ENCODE measurements at places on chromosomes 6 and 20.

DNA sequence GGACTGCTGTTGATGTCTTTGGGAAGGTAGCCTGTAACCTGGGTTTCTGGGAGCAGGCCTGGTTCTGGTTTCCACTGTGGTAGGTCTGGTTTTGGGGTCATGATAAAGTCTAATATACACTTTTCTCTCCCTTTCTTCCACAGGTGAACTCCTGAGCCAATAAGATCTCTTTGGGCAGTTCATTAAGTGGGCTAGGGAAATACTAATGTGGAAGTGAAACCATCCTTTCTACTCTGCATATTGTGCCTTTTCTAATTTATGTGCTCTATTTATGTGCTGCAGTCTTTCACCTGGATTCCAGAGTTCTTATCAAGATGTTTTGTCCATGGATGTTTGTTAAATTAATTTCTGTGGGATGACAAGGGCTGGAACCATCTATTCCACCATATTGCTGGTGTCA lies 165.7 kb upstream of the PTPRK start:
- DNase-seq: no peak

GRCh38 chr6:156876302-156876701 lies 99.1 kb downstream of the ARID1B start:
- DNase-seq: no peak

GRCh38 chr6:131682442-131682841 lies 18.8 kb downstream of the OR2A4 start:
- DNase-seq: no peak

DNA sequence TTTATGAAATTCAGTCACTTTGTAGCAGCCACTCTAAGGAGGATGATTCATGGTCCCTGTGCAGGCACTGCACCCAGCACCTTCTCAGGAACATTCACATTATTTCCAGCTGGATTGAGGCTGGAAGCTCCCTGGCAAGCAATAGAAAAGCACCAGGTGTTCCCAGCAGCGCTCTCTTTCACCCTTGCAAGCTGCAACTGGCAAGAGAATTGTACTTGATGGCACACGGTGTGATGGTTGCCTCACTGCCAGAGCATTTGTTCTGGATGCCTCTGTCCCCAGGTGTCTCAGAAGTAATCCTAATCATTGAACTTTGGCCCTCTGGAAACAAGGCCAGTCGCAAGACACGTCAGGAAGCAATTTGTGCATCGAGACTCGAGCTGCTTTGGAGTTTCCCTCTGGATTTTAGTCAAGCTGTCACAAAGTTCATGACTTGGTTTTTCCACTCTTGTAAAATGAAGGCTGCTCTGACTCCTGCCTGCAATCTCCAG lies 24.9 kb upstream of the PHACTR2 start:
- DNase-seq: no peak

GRCh38 chr6:23655525-23655924 lies 470.5 kb upstream of the NRSN1 start:
- DNase-seq: no peak

GRCh38 chr6:73375216-73375615 lies 5.5 kb upstream of the OOEP start:
- no peak for DNase-seq

- DNase-seq: peak; percentile 36
Observed at GRCh38 chr6:41732591-41733359, 2.6 kb downstream of the TFEB start.

DNA sequence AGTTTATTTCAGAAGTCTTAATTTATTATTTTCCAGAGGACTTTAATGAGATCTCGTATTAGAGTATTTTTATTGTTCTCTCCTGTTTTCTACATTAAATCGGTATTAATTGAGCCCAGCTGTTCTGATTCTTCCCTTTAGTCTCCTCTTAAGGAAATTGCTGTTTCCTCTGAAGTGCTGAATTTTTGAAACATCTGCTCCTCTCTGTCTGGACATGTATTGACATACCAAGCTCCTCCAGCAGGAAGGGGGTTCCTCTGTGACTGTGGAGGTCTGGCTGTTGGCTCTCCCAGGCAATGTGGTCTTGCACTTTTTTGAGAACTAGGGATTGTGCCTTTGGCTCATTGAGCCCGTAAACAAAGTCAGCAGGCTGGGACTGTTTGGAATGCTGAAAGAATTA lies 74.9 kb downstream of the MAP3K4 start:
- no peak for DNase-seq

DNA sequence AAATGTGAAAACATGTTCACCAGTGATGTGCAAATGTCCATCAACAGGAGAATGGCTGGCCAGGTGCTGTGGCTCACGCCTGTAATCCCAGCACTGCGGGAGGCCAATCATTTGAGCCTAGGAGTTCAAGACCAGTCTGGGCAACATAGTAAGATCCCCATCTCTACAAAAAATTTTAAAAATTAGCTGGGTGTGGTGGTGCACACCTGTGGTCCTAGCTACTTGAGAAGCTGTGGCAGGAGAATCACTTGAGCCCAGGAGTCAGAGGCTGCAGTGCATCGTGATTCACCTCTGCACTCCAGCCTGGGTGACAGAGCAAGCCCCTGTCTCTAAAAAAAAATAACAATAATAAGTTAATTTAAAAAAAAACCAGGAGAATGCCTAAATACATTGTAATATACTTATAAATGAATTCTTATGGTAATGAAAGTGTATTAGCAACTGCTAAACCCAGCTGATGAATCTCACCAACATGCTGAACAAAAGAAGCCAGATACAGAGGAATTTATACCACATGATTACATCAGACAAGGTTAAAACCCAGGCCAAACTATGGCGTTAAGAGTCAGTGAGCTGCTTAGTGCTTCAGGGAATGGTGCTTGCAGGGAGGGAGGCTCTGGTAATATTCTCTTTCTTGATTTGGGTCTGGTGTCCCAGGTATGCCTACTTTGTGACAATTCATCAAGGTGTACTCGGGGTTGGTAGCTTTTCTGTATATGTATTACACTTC lies 36.4 kb downstream of the RPP40 start:
- no peak for DNase-seq

GRCh38 chr6:137399881-137400443 lies 94.2 kb downstream of the OLIG3 start:
- no peak for DNase-seq

All from stimulated activated CD4-positive, alpha-beta T cell treated with anti-CD3 and anti-CD28 coated beads, Interleukin-4, amount 100 ng/mL, for 4 hours (primary cell).